NCI-H1930 (cell line): ENCODE measurements at places on chromosomes 6 and 20.

DNA sequence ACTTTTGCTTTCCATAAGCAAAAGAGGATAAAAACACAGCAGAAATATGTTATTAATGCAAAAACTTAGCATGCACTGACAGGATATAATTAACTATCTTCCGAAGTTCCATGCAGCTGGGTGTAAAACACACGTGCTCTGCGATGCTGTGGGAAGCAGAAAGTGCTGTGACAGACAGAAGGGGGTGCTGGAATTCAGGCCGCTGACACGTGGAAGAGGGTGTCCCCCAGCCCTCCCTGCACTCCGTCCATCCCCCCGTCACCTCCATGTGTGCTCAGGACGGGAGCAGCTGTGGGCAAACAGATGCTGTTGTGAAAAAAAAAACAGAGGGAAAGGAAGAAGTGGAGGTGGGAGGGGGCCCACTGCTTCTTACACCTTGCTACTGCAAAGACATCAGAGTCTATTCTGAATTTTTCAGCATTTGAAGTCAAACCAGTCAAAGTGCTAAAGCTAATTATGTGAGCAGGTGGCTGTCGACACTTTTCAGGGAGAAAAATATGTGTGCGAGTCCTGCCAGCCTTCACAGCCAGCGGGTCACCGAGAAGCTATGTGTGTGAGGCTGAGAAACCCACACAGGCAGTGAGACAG is 175.9 kb upstream of the AFDN start:
- DNase-seq, result no peak

DNA sequence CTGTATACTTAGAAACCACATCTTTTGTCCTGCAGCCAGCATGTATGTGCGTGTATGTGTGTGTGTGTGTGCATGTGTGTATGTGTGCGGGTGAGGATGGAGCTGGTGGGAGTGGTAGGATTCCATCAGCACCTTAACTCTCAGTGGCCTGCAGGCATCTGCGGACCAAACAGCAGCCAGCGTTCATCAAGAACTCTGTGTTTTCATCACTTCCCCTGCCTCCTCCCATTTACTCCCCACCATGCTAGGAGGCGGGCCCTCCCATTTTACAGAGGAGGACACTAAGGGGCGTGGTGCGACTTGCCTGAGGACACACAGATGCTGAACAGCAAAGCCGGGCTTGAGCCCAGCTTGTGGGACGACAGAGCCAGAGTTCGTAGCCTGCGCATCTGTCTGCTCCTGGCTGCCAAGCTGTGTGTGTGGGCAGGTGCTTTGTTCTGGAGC is 8.9 kb downstream of the VSTM2L start:
- DNase-seq, result no peak

- peak; percentile 46 for DNase-seq
Measured at GRCh38 chr6:63573899-63574553, 1.7 kb downstream of the LOC128125822 start.

DNA sequence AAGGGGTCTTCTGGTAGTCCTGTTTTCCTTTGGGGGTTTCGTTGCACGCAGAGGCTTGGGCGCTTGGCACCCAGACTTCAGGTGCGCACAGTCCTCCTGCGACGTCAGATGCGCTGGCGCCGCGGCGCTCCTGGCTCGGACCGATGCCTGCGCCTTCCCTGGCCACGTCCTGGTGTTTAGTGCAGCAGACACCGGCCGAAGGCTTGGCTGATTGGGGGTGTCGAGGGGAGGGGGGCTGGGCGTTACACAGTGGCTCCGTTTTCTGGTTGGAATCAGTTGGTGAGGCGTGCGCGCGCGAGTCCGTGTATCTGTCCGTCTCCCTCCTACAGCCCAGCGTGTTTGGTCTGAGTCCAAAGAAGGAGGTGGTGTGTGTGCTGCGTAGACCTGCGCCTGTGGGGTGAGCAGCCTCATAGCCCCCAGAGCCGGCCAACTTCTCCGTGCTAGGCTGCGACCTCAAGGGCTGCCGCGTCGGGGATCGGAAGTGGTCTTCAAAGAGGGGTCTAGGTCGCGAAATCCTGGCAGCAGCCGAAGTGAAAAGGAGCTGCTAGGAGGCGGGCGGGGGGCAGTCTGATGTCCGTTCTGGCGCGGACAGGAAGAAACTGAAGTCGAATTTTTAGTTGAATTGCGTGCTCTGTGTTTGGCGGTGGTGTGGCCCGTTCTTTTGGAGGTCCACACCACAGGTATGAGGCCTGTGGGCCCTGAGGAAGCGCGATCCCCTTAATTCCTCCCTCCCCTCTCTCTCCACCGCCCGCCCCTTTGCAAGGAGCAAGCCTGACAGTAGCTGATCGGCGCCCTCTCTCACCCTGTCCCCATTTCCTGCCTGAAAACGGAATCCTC is 1.5 kb downstream of the SYNDIG1 start:
- DNase-seq, result no peak

GRCh38 chr6:39879535-39879934 is 54.7 kb downstream of the MOCS1 start:
- DNase-seq, result no peak

GRCh38 chr6:44676826-44677433 is 289.4 kb downstream of the CDC5L start:
- no peak for DNase-seq

DNA sequence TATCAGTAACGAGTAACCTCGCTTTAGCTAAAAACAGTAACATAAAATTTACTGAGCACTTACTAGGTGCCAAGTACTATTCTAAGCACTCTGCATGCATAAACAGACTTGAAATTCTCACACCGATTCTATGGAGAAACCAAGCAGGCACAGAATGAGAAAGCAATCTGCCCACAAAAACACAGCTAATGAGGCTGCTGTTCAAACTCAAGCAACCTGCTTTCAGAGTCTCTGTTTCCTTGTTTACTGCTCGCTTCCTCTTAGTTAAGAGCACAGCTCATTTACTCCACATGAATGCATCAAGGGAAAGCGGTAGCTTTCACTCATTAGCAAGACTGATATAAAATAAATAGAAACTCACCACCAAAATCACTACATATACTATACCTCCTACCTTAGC is 37.4 kb downstream of the PRKN start:
- DNase-seq, result no peak

- no peak for DNase-seq
Measured at GRCh38 chr6:166540631-166541331, 45.7 kb downstream of the RAMACL start.

- DNase-seq, result no peak
Measured at GRCh38 chr6:170096803-170097504, 193.9 kb downstream of the DLL1 start.

DNA sequence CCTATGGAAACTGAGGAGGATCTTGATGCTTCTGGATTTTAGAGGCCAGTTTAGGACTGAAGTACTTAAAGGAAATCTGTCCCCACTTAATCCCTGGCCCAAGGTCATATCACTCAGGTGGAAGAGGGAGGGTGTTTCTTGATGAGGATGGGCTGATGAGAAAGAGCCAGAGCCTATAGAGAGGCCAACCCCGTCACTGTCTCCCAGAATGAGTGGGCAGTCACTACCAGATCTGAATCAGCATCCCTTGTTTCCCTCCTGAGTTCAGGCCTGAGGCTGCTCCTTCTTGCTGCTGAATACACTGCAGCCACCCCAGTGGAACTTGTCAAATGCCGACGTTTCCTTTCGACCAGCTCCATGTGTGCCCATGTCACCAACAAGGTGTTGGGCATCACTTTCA is 14.8 kb downstream of the ARMC12 start:
- no peak for DNase-seq

DNA sequence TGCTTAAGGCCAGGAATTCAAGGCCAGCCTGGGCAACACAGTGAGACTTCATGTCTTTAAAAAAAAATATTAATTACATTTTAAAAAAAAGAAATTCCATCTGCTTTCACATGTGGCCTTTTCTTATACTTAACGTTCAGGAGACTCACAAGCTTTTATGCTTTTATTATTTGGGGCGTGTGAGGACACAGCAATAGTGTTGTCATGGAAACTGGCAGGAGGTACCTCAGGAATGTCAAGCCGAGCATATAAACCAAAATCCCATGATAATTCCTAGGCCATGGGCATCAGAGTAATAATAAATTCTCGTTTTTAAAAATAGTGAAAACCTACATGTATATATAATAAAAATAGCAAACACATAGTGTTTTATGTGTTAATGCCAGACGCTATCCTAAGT is 89.8 kb downstream of the IYD start:
- DNase-seq, result no peak

DNA sequence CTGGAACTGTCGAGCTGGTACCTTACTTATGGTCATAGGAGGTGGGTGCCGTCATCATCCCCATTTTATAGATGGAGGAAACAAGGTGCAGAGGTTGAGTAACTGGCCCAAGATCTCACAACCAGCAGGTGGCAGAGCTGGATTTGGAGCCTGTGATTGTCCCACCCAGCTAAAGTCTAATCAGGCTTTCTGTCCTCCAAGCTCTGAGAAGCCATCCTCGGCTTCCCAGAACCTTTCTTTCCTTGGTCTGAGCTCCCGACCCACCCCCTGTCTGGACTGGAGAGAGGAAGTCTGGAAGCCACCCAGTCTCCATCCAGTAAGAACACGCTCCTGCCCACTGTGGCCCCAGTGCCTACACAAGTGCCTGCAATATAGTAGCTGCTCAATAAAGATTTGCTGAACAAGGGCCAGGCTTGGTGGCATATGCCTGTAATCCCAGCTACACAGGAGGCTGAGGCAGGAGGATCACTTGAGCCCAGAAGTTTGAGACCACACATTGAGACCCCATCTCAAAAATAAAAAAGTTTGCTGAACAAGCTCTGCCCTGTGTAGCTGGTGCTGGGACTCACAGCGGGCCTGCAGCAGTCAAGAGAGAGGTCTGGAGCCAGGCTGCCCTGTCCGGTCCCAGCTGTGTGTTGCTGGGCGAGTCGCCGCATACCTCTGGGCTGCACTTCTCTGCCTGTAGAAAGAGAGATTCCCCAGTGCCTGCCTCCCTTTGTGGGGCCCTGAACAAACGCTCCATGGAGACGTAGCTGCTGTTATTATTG is 32.5 kb upstream of the DLGAP4 start:
- DNase-seq, result no peak

GRCh38 chr20:17786221-17786718 is 86.5 kb downstream of the BANF2 start:
- no peak for DNase-seq

DNA sequence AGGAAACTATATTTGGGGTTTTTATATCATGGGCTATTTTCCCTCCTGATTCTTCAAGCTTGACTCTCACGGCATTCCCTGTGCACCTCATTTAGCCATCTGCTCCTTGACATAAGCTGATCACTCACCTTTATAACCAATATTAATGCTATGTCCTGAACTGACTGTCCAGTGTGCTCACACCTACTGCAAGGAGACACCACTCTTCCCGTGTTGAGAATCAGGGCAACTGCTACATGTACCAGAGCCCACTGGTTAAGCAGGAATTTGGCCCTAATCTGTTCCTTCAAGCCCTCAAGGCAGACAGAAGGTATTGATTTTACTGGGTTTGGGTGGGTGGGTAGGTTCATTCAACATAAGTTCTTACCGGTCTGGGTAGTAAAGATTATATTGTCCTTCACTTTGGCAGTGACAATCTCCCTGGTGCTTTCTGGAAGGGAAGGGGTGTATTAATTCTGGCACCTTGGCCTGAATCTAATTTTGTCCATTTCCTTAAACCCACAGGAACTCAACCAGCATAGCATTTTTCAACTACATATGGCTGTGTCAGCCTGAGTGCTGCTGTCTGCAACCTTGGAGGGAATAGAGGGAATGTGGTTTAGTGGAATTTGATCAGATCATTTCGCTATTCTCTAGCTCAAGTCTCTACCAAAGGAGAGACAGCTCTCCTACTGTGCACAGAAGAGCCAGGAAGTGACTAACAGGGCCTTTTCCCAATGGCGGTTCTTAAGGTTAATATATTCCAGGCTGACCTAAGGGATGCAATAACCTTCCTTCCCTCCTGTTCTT is 293.2 kb downstream of the BTBD9 start:
- no peak for DNase-seq

- DNase-seq, result no peak
Measured at GRCh38 chr20:45874576-45874975, 6.5 kb upstream of the ZSWIM1 start.

DNA sequence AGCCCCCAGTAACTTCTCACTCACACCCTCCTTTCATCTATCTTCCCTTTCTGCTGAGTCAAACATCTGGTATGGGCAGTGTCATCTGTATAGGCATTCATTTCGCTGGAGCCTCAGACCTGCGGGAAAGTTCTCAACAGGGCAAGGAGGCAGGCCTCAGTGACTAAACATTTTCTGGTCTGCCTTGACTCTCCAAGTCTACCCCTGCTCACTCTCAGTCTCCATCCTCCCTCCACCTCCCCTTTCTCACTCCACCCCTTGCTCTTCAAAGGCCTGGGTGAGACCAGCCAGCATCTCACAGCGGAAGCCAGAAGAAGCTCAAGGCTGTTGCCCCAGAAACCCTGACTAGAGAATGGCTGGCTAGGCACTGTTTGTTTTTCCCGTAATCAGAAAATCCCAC is 105.0 kb upstream of the BEND6 start:
- DNase-seq, result no peak

- no peak for DNase-seq
Measured at GRCh38 chr6:7156643-7157278, 49.0 kb downstream of the RREB1 start.

DNA sequence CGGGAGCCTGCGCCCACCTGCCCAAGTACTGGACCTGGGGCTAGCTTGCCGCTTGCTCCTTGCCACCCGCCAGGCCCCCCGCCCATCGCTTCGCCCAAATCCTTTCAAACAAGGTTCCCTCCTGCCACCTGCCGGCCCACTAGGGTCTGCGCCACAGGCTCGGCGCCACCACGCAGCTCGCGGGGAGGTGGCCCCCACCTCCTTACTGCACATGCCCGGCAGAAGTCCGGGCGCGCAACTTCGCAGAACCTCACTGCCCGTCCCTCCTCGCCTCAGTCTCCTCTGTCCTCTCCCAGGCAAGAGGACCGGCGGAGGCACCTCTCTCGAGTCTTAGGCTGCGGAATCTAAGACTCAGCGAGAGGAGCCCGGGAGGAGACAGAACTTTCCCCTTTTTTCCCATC is 11.2 kb downstream of the GNAS-AS1 start:
- no peak for DNase-seq

DNA sequence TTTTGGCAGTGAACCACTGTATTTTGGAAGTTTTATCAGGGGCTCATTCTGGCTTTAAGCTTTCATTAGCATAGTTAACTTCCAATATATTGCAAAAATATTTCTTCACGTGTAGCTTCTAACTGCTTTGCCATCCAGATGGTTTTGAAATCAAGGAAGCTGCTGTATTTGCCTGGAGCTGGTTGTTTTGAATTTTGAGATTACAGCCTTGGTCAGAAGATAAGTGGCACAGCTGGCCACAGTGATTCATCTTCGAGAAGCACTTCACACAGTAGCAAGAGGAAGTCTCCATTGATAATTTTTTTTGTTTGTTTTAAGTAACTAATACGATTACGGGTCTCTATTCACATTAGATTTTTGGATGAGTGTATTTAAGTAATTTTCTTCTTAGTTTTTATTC is 3.8 kb downstream of the APCDD1L start:
- no peak for DNase-seq

DNA sequence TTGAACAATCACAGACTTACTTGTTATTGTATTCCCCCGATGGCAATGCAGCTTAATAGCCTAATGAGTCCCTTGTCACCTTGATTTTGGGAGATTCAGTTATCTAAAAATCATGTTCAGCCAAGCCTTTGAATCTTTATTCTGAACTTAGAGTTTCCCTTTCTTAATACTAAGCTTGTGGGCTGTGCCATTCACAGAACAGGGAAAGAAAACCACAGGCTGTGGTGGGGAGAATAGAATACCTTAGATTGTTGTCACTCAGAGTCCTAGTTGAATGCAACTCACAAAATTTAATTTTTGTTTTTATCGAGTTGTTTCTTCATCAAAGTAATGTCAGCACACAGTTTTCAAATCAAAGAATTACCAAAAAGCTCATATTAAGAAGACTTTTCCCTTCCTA is 37.4 kb downstream of the RFPL4B start:
- DNase-seq, result no peak
